ENCODE measurements at places on chromosomes 2 and 18.

DNA sequence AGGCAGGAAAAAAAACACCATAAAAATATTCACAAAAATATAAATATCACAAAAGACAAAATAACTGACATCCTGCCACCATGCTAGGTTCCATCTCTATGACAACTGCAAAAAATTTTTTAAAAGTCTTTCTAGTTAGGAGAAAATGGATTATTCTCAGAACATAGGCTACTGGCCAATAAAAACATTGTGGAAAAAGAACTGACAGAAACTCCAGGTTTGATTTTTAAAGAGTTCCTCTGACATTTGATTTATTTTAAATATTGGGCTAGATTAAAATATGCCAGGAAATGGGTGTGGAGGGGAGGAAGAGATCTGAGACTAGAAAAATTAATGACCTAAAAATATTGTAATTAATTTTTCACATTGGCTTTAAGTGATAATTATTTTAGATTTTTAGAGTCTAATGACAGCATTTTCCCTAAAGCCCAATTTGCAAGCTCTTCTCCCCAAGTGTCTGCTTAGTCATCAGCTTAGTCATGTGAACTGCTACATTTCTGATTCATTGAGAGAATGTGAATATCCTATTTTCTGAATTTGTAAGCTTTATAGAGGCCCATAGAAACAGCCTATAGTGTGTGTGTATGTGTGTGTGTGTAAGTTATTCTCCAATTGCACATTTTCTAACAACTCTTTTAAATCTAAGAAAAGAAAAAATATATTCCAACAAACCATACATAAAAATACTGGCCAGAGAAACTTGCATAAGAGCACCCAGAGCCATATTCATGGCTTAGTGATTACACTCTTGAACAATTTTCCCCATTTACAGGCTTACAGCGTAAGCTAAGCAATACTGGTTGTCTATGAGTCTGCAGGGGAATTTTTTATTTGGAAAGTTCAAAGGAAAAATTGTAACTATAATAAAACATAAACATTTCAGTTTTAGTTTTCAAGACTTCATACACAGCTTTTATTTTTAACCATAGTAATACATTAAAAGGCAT, 48.4 kb downstream of the TMEFF2 start:
- no peak for DNase-seq

GRCh38 chr18:32360682-32361345, 109.9 kb downstream of the GAREM1 start:
- no peak for DNase-seq

DNA sequence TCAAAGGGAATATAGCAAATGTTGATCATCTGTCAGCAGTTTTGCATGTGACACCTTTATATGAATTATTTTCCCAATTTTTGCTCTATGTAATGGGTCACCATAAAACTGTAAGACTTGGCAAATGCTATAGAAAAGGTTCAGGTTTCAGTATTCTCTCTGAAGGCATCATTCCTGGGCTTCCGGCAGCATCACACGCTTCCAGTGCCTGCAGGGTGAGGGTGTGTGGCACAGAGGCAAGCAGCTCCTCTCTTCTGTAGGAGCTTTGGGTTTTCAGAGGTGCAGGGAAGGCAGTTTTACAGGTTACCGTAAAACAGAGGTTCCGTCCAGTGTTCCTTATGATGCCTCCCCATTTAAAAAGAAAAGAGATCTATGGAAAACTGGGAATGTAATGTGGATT, 18.8 kb downstream of the COA5 start:
- DNase-seq, result no peak

- DNase-seq, result no peak
Observed at GRCh38 chr2:131132729-131133128, 27.6 kb downstream of the PLEKHB2 start.

DNA sequence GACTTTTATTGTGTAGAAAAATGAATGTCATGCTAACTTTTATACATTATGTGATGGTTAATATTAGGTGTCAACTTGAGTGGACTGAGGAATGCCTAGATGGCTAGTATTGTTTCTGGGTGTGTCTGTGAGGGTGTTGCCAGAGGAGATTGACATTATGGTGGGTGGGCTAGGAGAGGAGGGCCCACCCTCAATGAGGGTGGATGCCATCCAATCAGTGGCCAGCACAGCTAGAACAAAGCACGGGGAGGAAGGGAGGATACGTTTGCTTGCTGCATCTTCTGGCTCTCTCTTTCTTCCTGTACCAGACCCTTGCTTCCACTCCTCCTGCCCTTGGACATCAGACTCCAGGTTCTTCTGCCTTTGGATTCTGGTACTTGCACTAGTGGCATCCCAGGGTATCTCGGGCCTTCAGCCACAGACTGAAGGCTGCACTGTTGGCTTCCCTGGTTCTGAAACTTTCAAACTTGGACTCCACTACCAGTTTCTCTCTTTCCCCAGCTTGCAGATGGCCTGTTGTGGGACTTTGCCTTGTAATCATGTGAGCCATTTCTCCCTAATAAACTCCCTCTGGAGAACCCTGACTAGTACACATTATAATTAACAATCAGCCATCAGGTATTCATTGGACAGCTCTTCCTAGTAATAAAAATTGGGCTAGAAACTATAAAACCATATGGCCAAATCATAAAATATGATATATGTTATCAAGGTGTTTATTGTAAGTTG, 31.7 kb upstream of the ZCCHC2 start:
- no peak for DNase-seq

GRCh38 chr2:216956820-216957493, 97.1 kb upstream of the TNP1 start:
- DNase-seq, result no peak

GRCh38 chr2:179057737-179058136, 7.8 kb upstream of the CCDC141 start:
- DNase-seq, result no peak

GRCh38 chr2:225735844-225736243, 336.3 kb downstream of the NYAP2 start:
- DNase-seq, result no peak

DNA sequence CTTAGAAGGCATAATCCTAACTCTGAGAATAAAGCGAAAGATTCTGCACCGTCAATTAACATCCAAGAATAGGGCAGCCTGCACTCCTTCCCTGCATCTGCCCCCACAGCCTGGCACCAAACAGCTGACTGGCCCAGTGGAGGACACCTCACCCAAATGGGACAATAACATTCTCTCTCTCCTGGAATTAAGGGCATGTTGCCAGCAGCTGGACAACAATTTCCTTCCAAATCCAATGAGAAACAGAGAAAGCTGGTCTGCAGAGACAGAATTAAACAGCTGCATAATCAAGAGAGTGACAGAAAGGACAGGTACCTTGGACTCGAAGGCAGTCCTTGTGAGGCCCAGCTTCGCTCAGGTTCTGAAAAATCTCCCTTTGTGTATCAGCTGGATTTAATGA, 15.0 kb downstream of the COX7A2L start:
- no peak for DNase-seq

Measured in GM10248 (cell line).